ENCODE measurements at places on chromosomes 7 and 10. TPM values are rescaled to one million over a fixed set of nuclear protein-coding genes. Genes with fewer than 3 reads are reported as not detected.

The PTPRN2 gene
- polyA plus RNA-seq: 1.6 TPM

DNA sequence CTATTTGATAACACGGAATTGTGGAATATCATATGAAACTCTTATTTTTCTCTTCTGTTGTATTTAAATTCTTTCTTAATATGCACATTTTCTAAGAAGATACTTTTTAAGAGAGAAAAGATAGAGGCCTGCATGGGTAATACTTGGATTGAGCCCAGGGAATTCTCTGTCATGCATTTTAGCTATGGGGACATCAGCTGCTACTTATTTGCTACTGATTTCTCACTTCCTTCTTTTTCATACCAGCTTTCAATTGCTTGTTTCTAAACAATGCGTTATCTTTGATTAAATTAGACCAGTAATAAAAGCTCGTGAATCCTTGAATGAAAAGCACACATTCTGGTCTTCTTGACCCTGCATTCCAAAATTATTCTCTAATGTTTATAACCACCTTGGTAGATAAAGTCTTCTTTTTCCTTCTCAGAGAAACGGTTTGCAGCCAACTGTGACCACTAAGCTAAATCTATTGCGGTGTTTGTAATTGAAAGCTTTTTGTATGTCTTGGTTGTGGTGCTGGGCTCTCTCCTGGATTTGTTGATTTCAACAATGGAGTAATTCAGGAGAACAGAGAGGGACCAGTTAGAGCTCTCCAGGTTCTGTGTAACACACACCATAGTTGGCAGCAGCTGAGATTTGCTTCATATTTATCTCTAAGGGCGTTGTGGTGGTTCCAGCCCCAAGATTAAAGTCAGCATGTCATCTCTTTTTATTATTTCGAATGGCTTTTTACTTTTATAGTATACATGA lies 139.3 kb downstream of the PPP1R9A start:
- DNase-seq: no peak

The PRLHR gene
- not detected for polyA plus RNA-seq

DNA sequence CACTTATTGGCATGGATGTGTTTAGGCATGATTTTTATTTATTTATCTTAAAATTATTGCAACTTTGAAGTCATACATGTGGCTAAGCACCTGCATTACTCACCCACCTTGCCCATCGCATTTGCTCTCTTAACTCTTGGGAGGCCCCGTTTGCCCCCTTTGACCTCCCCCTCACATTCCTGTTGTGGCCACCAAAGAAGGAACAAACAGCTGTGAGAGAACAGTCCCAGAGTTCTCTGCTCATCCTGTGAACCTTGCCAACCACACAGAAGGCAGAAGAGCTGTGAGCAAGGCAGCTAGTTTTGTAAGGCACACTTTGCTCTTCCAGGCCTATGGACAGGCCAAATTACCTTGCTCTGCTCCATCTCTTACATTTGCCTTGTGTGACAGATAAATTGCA lies 23.6 kb upstream of the FGL2 start:
- no peak for DNase-seq

DNA sequence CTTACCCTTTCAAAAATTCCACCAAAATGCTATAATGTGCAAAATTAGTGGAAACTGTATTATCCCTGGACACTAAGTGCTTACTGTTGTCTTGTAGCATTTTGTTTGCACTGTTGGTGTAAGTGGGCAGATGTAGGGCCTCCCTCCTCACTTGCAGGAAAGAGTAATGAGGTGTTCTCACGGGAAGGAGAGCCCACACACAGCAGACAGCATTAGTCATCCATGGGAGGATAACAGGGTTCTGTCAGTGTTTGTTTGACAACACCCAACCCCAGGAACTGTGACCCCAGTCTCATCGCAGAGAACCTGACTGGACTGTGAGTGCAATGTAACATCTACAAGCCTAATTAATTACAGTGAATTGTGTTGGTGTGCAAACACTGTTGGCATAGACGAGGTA lies 58.7 kb upstream of the VSTM2A start:
- DNase-seq: no peak

DNA sequence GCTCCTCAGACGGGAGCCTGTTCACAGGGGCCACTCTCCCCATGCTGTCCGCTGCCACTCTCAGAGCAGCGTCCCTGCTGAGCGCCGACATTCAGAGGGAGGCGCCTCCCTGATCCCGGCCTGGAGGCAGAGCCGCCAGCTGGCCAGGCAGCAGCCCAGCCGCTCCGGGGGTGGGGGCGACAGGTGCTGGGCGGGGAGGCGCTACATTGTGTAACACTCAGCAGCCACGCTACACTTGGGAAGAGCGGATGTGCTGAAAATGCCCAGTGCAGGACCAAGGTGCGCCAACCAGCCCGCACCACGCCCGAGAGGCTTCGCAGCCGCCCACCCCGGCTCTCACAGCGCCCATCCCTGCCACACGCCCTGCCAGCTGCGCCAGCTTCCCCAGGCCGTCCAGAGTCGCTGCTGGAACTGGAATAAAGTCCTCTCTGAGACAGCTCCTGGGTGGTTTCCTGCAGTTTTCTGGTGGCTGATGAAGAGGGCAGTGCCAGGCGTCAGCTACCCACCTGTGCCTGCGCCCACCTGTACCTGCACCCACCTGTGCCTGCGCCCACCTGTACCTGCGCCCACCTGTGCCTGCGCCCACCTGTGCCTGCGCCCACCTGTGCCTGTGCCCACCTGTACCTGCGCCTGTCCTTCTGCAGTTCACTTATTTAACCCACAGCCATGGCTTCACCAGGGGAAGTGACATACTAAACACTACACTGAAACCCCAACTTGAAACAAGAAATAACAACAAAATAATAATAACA lies 25.7 kb downstream of the STK32C start:
- no peak for DNase-seq
